ENCODE measurements at places on chromosomes 4 and X. TPM values are rescaled to one million over a fixed set of nuclear protein-coding genes. Genes with fewer than 3 reads are reported as not detected.
A peak's percentile ranks its signal among the peaks of the same experiment; 100 is the strongest.

Gene ATP6AP2
- total RNA-seq: 35.6 TPM

Gene RBMXL3
- total RNA-seq: not detected

Gene HMX1
- not detected for total RNA-seq

Gene KLHL2
- 19.9 TPM for total RNA-seq

Gene GPAT3
- total RNA-seq: 121 TPM

Gene SLC9B2
- total RNA-seq: 17.9 TPM

Gene TEX13D
- 0.05 TPM for total RNA-seq

Gene OTUD6A
- not detected for total RNA-seq

Gene ING2
- total RNA-seq: 25.4 TPM

Gene CLDN34
- not detected for total RNA-seq

DNA sequence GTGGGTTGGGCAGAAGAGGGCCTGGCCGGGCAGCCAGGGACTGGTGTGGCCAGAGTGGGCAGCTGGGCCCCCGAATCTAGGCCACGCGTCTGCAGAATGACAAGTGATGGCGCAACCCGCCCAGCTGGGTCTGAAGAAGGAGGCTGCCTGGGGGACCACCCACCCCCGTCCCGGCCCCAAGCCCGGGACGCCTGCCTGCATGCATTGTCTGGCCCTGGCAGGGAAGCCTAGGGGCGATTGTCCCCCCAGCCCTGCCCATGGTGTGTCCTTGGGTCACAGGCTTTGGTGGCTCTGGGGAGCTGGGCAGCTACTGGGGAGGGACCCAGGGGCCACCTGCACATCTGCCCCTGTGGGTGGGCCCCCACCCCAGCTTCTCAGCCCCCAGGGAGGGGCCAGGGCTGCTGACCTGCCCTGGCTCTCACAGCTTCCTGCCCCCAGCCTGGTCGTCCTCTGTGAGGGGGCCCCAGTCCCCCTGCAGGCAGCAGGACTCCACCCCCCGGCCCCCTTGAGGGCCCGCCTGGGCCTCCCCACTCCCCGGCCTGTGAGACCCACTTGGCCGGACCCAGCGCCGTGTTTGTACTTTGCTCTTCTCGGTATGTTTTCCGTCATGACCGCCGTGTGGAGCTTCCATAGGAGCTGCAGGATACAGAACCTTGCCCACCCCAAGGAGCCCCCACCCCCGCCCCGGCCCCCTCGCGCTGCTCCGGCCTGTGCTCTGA is 4.9 kb downstream of the FGFR3 start:
- DNase-seq: no peak

GRCh38 chr4:41334182-41334581 is 77.5 kb downstream of the UCHL1 start:
- no peak for DNase-seq

DNA sequence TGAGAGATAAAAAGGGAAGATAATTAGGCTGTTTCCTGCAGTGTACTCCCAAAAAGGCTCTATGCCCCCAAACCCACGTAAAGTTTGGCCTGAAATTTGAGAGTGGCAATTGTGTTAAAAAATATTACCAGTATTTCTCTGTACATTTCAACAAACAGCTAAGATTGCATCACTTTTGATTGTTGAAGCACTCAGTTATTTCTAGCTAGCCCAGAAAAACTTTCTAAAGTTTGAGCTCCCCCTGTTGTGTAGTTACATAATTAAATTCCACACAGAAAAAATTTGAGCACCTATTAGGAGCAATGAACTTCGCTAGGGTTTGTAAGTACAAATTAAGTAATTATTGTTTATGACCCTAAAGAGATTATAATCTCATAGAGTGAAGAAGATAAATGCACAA is 109.4 kb downstream of the DLG3 start:
- DNase-seq: peak; percentile 6

DNA sequence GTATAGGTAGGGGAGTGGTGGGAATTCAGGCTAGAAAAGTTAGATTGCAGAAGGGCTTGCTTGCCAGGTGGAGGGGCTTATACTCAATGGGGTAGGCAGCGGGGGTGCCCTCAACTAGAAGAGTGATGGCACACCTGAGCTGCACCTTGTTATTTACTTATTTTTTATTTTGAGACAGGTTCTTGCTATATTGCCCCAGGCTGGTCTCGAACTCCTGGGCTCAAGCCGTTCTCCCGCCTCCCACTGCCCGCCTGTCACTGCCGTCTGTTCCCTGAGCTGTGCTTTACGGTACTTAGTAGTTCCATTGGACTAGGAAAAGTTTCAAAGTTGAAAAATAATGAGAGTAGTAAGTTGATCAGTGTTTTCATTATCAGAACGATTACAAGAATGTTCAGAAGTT is 2.0 kb downstream of the ZFX start:
- no peak for DNase-seq

DNA sequence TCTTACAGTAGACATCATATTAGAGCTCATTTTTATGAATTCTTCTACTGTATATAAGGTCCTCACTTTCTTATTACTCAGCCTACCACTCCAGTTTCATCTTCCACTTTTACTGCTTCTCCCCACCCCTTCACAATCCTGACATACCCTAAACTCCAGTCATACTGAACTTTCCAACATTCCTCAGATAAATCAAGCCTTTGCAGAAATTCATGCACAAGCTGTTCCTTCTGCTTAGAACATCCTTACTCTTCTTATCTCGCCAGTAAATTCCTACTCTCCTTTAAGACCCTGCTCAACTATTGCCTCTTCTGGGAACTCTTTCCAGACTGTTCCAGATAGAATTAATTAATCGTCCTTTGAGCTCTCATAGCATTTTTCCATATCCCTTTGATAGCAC is 24.8 kb downstream of the RTL9 start:
- DNase-seq: peak; percentile 51

DNA sequence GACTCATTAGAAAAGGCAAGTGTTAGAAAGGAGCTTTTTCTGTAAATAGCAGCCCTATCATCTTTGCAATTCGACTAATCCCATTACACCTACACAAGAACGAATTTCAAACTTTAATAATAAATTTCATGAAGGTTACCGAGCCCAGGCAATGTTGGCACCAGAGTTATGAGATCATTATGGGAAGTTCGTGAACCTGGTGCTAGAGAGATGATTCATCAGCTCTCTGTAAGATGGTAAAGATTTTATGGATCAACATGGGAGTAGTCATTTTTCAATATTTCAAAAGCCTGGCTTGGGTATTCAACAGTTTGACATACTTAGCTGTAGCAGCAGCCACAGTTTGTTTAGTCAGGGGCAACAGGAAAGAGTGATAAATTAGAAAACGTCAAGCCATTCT is 35.8 kb downstream of the AMELX start:
- DNase-seq: no peak

DNA sequence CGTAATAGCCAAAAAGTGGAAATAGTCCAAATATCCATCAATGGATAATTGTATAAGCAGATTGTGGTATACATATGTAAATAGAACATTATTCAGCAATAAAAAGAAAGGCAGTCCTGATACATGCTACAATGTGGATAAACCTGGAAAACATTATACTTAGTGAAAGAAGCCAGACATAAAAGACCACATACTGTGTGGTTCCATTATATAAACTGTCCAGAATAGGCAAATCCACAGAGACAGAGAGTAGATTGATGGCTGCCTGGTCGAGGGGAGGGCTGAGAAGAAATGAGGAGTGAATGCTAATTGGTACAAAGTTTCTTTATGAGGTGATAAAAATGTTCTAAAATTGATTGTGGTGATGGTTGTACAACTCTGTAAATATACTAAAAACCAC is 397.4 kb upstream of the RPS6KA3 start:
- DNase-seq: no peak

DNA sequence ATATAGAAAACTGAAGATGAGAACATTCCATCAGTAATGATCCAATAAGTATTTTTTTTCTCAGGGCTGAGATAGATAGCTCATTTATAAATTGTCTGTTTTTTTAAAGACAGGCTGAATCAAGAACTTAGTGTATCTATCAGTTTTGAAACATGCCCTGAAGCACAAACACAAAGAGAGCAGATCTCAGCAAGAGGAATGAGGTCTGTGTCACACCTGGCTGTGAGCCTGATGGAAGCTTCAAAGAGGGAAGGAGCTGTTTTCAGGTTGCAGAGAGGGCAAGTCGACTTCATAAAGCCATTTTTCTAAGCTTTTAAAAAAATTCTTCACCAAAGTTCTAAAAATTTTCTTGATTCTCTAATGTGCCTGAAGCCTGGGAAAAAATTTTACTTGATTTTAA is 434.9 kb downstream of the PDGFC start:
- no peak for DNase-seq

DNA sequence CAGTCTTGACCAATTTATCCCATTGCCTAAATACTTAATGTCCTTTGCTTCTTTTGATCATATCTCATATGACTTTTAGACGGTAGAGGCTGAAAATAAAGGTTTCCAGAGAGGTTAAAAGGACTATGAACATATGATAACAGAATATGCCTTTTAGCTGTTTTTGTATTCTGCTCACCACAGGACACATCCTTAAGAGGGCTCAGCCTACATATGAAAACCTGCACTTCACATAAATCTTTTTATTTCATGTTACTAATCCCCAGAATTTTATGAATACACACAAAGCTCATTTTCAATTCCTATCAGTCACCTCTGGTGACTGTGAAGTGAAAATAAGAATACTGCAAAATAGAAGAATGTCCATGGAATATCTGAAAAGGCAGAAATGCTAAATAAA is 92.0 kb downstream of the GPM6A start:
- no peak for DNase-seq

DNA sequence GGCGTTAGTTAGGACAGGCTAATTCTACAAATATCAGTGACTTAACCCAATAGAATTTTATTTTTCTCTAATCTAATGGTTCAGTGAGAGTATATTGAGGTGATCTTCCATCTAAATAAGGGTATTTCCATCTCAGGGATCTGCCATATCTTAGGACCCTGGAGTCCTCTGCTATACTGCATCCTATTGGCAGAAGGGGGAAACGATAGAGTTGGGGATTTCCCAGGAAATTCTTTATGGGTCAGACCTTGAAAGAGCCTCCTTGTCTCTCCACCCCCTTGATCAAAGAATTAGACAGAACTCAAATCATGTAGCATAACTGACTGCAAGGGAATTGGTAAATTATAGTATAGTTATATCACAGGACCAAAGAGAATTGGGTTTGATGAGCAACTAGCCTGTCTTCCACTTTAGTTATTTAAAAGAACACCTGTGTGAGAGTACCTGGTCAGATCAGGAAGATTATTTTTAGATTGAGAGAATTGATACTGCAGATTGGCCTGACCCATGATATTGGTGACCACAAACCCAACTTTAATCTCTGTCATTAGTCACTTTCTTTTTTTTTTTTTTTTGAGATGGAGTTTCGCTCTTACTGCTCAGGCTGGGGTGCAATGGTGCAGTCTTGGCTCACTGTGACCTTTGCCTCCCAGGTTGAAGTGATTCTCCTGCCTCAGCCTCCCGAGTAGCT is 25.6 kb downstream of the SMARCA5 start:
- no peak for DNase-seq

- DNase-seq: no peak
These were observed 477.6 kb upstream of the INTU start for GRCh38 chr4:127155116-127155515.

- DNase-seq: no peak
These were observed 59.7 kb upstream of the BEX4 start for GRCh38 chrX:103155201-103155600.

GRCh38 chr4:125735102-125735501 is 420.3 kb downstream of the FAT4 start:
- DNase-seq: peak; percentile 79

DNA sequence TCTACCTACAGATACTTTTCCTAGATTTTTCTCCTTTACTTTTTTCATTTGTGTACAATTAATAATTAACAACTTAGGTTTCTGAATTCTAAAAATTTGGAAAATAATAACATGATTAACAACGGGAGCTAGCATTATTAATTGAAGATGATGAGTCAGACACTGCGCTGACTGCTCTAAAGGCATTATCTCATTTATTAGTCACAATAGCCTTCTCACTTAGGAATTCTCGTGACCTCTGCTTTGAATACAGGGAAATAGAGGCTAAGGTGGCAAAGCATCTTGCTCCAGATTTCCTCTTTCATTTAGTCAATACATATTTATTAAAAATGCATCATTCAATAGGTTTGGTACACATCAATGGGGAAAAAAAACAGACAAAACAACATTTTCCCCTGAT is 441.3 kb downstream of the PCDH18 start:
- DNase-seq: no peak

GRCh38 chr4:109996526-109996925 is 83.8 kb downstream of the EGF start:
- peak; percentile 25 for DNase-seq

GRCh38 chr4:54526560-54526959 is 131.2 kb upstream of the KIT start:
- no peak for DNase-seq

GRCh38 chr4:178339769-178340168 is 897.5 kb upstream of the AGA start:
- DNase-seq: no peak

DNA sequence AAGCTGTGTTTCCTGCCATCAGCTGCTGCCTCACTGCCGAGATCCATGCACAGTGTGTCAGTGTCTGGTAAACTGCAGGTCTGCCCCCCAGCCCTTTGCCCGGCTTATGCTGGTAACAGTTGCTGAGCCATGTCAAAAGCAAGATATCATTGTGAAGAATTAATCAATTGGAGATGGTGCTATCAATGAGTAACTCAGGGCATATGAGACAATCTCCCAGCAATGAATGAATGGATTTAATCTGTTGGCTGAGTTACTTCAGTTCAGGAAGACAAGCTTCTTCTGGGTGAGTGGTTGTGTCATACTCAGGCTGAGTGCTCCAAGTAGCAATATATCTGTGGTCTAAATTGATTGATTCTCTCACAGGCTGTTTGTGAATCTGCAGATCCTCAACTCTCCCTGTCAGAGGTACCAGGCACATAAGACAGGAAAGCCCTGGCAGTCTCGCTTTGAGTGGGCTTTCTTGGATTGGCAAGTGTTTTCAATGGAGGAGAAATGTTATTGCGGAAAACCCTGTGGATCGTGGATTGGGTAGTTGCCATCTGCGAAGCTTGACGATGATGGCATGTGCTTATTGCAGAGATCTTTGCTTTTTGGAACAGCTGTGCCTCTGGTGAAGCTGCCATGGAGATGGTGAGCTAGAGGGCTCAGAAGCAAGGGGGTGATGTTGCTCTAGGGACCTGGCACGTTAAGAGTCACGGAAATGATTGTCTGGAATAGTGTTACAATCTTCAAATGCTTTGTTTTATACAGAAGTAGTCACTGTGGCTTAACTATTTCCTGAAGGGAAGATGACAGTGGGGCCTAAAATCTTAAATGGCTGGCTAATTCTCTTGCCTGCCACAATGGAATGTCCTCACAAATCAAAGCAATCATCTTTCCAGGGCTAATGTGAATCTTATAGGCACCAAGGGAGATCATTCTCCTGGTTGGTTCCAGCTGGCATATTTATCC is 147.6 kb upstream of the TBC1D9 start:
- DNase-seq: no peak

DNA sequence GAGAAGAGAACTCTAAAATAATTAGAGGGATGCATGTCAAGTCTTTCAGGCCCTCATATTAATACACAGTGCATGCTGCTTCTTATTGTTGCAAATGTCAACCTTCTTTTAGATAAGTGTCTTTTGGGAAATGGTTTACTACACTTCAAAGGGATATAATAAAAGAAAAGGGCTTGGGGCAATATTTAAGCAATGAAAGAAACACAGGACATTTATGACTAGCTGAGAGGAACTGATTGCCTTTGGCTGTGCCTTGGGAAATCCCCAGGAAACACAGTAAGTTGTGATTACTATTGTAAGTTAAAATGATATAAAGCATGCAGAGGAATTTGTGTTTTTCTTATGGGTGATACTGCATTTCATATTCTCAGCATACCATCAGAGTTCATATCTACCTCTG is 1036.2 kb upstream of the GRID2 start:
- DNase-seq: no peak

GRCh38 chrX:586351-586750 is 44.2 kb upstream of the SHOX start:
- no peak for DNase-seq
